ENCODE measurements at places on chromosomes 3 and 15.

DNA sequence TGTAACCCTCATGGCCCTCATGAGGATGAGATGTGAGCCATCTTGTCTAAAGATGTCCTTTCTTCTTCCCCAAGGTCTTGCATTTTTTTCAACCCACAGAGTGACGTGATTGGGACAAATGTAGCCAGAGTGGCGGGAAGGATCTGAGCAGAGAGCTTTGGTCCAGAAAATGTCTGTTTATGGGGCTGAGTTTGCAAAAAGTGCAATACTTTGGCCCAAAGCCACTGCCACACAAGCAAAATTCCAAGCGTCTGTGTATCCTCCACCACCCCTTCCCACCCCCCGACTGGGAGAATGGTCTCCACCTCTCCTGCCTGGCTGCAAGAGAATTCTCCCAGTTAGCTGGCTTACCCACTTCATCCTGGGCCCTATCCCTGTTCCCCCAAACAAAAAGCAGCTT is 246.9 kb upstream of the LRIG1 start:
- DNase-seq: no peak

- no peak for DNase-seq
These were observed 138.5 kb downstream of the NTRK3 start for GRCh38 chr15:88118035-88118434.

- DNase-seq: no peak
These were observed 392.5 kb downstream of the FOXP1 start for GRCh38 chr3:71191031-71191482.

- DNase-seq: no peak
These were observed 51.6 kb downstream of the QTRT2 start for GRCh38 chr3:114108137-114108536.

DNA sequence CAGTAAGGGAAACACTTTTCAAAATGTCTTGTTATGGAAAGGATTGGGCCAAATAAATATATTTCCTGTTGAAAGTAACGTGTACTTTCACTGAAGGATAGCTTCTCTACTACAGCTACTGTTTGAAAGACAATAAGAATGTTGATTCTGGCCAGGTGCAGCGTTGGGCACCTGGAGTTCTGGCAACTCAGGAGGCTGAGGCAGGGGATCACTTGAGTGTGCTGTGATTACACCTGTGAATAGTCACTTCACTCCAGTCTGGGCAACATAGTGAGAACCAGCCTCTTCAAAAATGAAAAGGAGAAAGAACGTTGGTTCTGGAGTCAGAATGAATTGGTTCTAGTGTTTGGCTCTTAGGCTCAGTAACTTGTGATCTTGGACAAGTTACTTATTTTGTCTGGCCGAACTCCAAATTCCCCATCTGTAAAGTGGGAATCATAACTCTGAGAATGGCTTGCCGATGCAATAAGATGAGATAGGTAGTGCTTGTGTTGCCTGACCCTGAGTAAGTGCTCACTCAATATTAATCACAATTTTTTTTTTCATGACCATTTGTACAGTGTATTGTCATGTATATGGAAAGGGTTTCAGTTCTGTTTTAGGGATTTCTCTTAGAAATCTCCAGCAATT is 310.8 kb downstream of the PTPRG start:
- no peak for DNase-seq

- DNase-seq: no peak
These were observed 62.2 kb downstream of the DNAJB8 start for GRCh38 chr3:128404276-128405068.

- no peak for DNase-seq
These were observed 339.1 kb upstream of the RGMA start for GRCh38 chr15:93428150-93428549.

DNA sequence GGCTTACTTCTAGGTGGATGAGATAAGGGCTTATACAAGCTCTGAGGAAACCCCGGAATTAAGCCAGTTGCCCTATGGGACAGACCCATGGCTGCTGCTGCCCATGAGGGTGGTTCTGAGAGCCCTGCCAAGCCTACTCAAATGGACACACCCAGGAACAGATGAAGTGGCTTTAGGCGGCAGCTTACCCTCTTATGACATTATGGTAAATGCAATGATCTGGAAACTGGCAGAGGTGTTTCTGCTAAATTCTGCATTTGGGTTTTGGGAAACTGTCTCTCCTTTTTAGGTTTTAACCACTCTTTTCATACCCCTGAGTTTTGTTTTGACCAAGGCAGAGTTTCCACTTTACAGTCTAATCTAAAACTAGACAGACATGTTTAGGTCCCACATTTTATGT is 9.0 kb upstream of the ZBED2 start:
- no peak for DNase-seq

DNA sequence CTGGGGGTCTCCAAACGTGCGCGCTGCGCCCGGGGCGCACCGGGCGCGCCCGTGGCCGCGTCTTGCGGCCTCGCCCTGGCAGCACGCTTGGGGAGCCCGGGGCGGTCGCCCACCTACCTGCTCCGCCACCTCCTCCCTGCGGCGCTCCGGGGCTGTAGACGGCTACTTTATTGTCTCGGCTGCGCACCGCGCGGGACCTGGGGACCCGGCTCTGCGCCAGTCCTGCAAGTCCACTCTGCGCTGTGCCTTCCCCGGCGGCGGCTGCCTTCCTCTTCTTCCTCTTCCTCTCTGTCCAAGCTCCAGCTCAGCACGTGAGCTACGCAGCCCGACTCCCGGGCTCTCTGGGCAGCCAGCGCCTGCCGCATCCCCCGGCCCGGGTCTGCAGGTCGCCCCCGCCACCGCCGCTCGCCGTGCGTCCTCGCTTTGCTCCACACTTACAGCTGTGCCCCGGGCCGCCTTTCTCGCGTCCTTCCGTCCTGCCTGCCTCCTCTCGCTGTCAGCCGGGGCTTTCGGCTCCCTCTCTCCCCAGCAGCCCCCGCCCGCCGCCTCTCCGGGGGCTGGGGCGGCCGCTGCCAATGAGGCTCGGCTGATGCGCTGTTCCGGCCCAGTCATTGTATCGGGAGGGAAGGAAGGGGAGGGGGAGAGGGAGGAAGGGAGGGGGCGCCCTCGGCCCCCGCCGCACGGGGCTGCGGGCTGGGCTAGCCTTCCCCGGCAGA is 156.4 kb upstream of the FRMD4B start:
- DNase-seq: no peak

DNA sequence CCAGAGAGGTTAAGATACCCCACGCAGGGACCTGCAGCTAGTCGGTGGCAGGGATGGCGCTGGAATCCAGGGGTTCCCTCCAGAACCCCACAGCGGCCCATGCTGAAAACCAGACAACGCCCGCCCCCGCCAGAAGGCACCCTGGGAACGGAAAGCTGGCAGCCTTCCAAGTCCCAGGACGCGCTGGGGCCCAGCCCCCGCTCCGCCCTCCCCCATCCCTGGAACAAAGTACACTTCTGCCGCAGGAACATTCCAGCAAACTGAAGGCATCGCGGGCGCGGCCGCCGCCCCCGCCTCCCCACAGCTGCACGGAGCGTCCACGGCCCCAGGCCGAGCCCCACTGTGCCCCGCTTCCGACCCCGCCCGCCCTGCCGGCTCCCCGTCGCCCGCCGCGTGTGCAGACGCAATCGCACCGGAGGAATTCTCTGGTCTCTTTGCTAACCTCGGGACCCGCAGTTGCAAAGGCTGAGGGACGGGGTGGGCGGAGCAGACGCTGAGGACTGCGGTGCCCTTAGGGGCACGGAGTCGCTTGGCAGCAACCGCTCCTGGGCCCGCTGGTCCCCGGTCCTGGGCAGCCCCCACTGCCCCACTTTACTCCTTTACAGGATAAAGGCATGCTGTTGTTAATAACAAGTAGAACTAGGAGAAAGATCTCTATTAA is 44.8 kb upstream of the RNU6-1 start:
- DNase-seq: no peak

DNA sequence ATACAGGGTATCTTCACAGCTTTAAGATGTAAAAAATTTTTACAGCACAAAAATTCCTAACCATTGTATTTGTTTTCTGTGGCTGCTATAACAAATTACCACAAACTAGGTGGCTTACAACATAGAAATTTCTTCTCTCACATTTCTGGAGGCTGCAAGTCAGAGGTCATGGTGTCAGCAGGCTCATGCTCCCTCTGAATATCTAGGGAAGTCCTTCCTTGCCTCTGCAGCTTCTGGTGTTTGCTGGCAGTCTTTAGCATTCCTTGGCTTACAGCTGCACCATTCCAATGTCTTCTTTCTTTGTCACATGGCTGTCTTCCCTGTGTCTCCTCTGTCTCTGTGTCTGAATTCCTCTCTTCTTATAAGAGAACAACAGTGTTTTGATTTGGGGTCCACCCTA is 310.2 kb upstream of the SUCLG2 start:
- no peak for DNase-seq

DNA sequence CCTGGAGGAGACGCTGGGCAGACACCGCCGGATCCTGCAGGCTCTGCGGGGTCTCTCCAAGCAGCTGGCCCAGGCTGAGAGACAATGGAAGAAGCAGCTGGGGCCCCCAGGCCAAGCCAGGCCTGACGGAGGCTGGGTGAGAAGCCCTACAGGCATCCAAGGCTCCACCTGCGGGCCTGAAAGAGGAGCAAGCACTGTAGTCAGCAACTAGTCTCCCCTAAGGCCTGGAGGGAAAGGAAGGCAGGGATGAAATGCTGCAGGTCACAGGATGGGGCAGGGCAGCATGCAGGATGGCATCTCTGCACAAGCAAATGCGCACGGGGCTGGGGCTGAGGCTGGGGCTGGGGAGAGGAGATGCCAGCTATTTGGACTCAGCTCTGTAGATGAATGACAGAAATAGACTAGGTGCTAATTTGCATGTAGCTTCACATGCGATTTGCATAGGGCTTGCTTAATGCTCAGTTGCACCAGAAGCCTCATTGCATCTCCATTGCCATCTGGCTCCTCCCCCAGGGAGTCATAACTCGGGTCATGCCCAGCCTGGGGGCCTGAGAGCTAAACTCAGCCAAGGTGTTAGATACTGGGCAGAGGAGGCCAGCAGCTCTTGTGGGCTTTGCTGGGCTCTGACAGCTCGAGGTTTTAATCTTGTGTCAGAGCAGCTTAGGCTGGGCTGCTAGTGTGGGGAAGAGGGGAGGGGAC is 5.2 kb upstream of the CPLX3 start:
- DNase-seq: no peak

GRCh38 chr3:30631243-30631904 is 25.0 kb downstream of the TGFBR2 start:
- DNase-seq: no peak

DNA sequence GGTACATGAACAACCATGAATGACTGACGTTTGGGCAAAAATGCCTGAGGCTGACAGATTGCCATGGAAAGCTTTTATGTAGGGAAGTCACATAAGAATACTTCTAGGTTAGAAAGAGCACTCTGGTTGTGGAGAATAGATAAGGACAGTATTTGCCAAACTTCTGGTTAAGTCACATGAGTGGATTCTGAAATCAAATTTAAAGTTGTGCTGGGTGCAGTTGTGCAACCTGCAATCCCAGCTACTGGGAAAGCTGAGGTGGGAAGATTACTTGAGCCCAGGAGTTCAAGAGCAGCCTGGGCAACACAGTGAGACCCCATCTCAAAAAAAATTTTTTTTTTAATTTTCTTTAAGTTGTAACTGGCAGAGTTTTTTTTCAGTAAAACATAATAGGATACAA is 7.2 kb upstream of the ZNF148 start:
- no peak for DNase-seq

- DNase-seq: no peak
These were observed 73.6 kb downstream of the EEFSEC start for GRCh38 chr3:128226795-128227395.

- peak; percentile 36 for DNase-seq
These were observed 17.4 kb upstream of the TRMT10C start for GRCh38 chr3:101544161-101544850.

GRCh38 chr3:147654827-147655226 is 245.7 kb downstream of the ZIC1 start:
- DNase-seq: no peak

DNA sequence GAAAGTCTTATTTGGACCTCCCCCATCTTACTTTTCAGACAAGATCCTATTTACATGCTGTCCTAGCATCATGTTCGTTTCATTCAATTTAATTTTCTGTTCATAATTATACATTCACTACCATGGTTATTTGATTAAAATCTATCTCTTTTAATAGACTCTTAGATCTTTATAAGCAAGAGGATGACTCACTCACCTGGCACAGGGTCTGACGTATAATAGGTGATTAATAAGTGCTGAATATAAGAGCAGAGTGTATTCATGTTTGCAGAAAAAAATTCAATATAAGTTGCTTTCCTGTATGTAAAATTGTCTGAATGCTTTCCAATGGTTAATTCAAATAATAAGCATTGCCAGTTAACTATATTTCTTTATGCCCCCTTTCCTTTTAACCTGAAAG is 165.5 kb upstream of the CBLB start:
- DNase-seq: no peak

GRCh38 chr3:10505050-10505790 is at the start of gene ATP2B2:
Gene ATP2B2 (minus strand): TSS chr3:10505586. CDS start chr3:10449543, 56,043 bp downstream.
- DNase-seq: no peak

DNA sequence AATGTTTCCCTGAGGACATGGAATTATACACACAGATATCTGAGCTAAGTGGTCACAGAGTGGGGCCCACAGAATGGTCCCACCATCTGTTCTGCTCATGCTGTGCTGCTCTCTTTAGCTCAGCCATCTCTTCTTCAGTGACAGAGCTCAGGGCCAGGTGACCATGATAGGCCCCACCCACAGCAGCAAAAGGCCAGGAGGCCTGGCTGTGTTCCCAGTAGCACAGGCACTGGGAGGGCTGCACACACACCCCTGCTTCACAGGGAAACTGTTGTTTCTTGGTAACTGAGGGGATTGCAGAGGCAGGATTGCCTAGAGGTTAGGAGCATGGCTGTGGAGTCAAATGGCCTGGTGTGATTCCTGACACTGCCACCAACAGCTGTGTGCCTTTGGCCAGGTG is 4.8 kb upstream of the FBXW12 start:
- DNase-seq: no peak

DNA sequence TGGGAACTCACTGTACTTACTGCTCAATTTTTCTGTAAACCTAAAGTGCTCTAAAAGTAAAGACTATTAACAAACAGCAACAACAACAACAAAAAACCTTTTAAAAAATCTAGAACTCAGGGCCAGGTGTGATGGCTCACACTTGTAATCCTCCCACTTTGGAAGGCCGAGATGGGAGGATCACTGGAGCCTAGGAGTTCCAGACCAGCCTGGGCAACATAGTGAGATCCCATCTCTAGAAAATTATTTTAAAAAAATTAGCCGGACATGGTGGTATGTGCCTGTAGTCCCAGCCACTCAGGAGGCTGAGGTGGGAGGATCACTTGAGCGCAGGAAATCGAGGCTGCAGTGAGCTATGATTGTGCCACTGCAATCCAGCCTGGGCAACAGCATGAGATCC is 161.8 kb downstream of the NUP210 start:
- no peak for DNase-seq

DNA sequence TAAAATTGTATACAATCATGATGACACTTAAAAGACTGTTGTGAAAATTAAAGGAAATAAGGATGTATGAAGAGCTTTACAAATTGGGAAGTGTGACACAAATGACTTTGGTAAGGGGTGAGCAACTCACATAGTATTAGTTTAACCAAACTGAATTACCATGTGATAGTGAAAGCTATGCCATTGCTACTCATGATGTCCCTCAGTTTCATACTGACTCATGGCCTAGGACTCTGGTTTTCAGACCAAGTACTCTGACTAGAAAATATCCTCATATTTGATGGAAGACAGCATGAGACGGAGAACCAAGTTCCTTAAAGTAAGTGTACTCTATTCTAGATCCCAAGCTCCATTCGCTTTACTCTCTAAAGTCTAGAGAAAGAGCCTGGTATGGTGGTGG is 203.2 kb upstream of the ICE2 start:
- DNase-seq: no peak
